WTC11 (cell line): ENCODE measurements at places on chromosomes 3 and 15. TPM values are rescaled to one million over a fixed set of nuclear protein-coding genes. Genes with fewer than 3 reads are reported as not detected.

DNA sequence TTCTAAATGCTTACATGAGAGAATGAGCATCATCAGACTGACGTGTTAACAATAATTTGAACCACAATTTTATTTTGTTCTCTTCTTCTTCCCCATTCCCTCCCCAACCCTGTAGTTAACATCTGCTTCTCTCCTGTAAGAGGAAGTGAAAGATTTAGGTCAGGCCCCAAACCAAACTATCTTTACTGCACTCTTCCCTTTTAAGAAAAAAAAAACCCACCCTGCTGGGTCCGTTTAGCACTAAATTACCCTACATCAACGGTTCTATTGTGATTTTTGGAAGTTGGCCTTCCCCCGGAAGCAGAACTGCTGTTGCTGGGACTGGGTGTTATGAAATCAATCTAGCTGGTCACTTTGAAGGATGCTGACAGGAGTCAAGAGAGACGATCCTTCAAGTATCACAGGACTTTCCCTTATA lies 49.4 kb downstream of the NFKBIZ start:
- no peak for DNase-seq

- DNase-seq = no peak
These were observed 31.9 kb upstream of the ZNF280D start for GRCh38 chr15:56765251-56765650.

GRCh38 chr3:64917914-64918453 lies 230.2 kb upstream of the ADAMTS9 start:
- no peak for DNase-seq

GRCh38 chr3:46861605-46862368 lies 1.5 kb downstream of the MYL3 start:
- peak; percentile 8 for DNase-seq

Gene CHRNB4
- 3.7 to 10.1 TPM (median 4.0 TPM) in 3 replicates for total RNA-seq

Gene NEIL1
- 24.8 to 25.2 TPM (median 24.9 TPM) in 3 replicates for total RNA-seq

- no peak for DNase-seq
These were observed 40.2 kb upstream of the UBE2E2 start for GRCh38 chr3:23162934-23163333.

Gene DZIP3
- 25.3 to 28.7 TPM (median 27.6 TPM) in 3 replicates for total RNA-seq

DNA sequence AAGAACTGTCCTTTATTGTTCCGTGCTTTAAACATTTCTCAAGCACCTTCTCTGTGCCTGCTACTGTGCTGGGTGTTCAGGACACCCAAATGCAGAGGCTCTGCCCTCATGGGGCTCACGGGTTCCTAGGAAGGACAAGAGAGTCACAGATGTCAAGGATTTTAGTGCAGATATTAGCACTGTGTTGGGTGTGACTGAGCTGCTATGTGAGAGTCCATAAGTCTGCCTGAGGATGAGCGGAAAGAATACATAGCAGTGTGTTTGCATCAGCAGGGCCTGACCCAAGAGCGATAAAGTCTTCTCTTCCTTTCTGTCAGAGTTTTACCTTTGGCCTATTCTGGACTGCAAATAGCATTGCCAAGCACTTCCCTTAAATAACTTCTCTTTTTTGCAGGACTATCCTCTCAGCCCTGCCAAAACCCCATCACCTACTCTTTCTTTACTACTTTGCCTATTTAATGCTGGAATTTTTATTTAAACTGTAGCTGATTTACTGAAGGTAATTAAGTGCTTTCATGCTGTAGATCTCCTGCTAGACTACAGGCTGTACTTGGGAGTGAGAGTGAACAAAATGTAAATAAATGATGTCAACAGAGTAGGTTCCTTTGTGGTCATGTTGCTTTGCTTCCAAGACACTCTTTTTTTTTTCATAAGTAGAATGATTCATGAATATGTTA lies 459.4 kb upstream of the TPRG1 start:
- no peak for DNase-seq

GRCh38 chr3:120559242-120560061 lies 36.7 kb upstream of the NDUFB4 start:
- DNase-seq = peak; percentile 27

GRCh38 chr3:27721717-27722564 lies at the start of gene EOMES:
TSS of gene EOMES (minus strand) at chr3:27722323. CDS start at chr3:27722294, 29 bp downstream.
- DNase-seq = peak; percentile 81

Gene ADAMTS17
- 1.8 to 2.8 TPM (median 2.2 TPM) in 3 replicates for total RNA-seq

GRCh38 chr3:10635446-10636076 lies 130.2 kb upstream of the ATP2B2 start:
- no peak for DNase-seq

DNA sequence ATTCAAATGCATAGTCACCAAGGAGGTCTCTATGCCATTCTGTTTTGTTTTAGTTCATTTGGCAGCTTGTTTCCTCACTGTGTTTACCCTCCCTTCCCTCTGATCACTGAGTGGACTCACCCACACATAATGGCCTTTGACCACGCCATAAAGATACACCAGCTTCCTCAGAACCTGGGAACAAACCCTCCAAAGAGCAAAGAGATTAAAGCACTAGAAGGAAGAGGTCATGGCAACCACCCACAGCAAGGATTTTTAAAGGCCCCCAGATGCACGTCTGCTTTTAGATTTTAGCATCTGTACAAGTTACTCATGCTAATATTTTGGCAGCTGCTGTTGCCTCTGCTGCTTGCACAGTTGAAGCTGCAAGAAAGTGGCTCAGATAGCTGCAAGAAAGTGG lies 47.9 kb upstream of the CADPS start:
- DNase-seq = no peak

- DNase-seq = no peak
These were observed 120.5 kb upstream of the SAMMSON start for GRCh38 chr3:69879051-69879450.

DNA sequence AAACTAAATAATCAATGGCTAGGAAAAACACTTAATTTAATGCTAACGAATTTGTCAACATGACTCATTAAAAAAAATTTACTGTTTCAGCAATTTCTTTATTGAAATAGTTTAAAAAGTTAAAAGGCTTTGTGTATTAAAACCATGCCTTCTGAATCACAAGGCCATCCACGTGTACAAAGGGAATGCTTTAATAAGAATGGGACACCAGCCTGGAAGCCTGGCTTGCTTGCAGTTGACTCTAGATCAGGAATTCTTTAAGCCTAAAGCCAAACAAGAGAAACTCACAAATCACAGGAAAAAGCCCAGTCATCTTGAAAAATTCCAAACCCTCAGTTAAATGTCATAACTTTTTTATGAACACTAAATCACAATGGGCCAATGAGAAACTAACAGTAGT lies 137.6 kb downstream of the PEAK1 start:
- no peak for DNase-seq

Gene IL17RE
- 3.0 to 4.2 TPM (median 4.0 TPM) in 3 replicates for total RNA-seq

DNA sequence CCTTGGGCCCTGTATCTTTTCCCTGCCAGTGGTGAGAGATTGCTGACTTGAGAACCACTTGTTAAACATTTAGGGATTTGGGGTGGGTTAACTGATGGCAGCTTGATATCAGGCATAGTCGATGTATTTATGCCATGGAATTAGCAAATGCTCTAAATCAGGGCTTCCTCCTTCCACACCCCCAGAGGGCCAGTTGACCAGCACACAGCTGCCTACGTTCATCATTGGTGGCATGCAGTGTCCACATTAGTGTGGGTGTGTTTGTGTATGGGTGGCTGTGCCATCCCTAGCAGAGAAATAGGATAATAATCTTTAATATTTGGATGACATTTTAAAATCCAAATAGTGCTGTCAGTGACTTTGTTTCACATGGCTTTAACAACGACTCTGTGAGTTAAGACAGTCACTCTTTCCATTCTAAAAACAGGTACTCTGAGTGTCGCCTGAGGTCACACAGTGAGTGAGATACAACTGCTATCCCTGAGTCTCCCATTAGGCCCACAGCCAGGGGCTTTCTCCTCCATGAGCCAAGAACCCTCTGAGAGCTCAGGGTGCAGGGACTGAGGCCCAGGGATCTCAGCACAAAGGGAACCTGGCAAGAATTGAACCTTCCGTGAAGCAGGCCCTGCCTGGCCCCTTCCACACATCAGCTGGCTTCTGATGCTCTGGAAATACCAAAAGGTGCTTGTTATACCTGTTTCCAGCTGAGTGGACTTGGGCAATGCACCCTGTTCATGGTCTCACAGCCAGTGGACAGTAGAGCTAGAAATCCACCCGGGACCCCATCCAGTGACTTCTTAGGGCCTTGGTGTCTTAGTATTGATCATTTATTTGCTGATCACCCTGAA lies 4.3 kb upstream of the LTF start:
- DNase-seq = no peak

Gene COPG1
- 121 to 132 TPM (median 129 TPM) in 3 replicates for total RNA-seq

Gene CKMT1A
- 34.4 to 37.4 TPM (median 36.4 TPM) in 3 replicates for total RNA-seq

GRCh38 chr3:55180936-55181535 lies 253.2 kb upstream of the LRTM1 start:
- peak; percentile 26 for DNase-seq

GRCh38 chr15:74385733-74386132 lies 18.3 kb upstream of the CYP11A1 start:
- DNase-seq = no peak

Gene ATP13A3
- 75.7 to 79.1 TPM (median 78.3 TPM) in 3 replicates for total RNA-seq

DNA sequence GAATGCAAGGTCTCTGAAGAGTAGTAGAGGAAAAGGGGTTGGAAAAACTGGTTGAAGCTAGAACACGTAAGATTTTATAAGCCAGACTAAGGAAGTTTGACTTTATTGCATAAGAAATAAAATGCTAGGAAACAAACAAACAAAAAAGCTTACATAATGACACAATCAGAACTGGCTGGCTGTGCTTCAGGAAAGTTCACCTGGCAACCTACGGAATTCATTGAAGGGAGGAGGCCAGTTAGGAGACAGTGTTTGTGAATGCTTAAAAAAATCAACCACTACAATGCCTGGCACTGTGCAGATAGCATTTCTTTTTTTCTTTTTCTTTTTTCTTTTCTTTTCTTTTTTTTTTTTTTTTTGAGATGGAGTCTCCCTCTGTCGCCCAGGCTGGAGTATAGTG lies 1.9 kb upstream of the ICE2 start:
- no peak for DNase-seq

- no peak for DNase-seq
These were observed 49.7 kb downstream of the KLHL25 start for GRCh38 chr15:85745023-85745422.

- peak; percentile 81 for DNase-seq
These were observed 18.4 kb downstream of the SPATA12 start for GRCh38 chr3:57078635-57079473.

Gene SLC6A20
- total RNA-seq = 0.16 to 0.27 TPM (median 0.26 TPM) in 3 replicates

Gene IL17RB
- total RNA-seq = 5.3 to 6.4 TPM (median 5.6 TPM) in 3 replicates

Gene CCDC39
- 0.44 to 0.98 TPM in 2 of 3 replicates, not detected in the other for total RNA-seq

- no peak for DNase-seq
These were observed 37.5 kb upstream of the C3orf38 start for GRCh38 chr3:88112289-88112688.

DNA sequence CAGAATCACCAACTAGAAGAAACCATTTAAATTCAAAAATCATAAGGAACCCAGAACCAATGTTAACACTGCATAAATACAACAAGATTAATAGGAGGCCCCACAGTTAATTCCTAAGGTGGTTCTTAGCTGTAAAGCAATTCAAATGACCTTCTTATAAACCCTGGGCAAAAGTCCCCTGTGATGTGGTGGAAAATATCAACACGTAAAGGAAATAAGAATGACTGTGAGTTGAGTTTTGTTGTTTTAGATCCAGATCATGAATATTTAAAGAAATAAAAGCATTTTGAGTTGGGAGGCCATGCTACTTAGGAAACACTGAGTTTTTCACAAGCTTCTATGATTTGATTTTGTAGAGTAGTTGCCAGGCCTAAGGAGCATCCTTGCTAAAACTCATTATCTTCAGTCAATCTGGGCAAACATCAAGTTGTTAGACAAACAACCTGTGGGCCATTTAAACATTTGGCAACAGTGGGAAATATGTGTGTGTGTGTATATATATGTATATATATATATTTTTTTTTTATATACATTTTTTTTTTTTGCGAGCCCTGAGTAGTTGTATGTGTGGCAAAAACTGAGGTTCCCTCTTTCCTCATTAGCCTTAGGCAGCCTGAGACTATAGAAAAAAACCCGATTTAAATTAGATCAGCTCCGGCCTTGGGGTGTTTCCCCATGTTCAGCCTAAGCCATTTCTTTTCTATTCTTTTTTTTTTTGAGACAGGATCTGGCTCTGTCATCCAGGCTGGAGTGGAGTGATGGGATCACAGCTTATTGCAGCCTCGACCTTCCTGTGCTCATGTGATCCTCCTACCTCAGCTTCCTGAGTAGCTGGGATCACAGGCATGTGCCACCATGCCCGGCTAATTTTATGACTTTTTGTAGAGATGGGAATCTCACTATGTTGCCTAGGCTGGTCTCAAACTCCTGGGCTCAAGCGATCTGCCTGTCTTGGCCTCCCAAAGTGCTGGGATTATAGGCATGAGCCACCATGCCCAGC lies 8.0 kb upstream of the PXK start:
- no peak for DNase-seq

Gene ZNF501
- total RNA-seq = 8.8 to 9.0 TPM (median 8.8 TPM) in 3 replicates

DNA sequence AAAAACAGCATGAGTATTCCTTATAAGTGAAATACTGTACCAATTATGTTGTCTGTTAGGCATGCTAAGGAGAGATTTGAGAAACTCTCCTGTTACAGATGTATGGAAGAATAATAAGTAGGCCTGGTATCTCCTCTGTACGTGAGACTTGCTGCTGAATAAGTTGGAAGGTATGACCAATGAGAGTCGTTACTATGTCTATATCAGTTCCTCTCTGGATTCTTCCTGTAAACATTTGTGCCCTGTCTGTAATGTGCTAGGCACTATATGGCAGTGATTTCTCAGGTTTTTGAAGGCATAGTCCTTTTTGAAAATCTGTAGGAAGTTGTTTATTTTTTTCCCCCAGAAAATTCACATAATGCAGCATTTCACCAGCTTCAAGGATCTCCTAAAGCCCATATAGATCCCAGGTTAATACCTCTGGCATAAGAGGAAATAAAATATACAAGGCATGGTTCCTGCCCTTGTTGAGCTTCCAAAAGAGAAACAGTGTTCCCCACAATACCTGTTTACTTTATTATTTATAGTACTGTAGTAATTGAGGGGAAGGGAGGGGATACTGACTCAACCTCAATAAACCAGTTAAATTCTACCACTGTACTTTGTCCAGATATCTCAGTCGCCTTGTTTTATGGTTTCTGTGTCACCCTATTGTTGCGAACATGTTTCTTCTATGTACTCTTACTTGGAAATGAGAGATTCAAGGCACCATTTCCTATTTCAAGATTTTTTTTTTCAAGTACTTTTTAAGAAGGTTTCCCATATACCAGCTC lies 28.6 kb downstream of the MAP2K5 start:
- DNase-seq = no peak

Gene PPCDC
- 25.7 to 30.1 TPM (median 27.8 TPM) in 3 replicates for total RNA-seq

Gene NOP10
- total RNA-seq = 220 to 234 TPM (median 227 TPM) in 3 replicates

DNA sequence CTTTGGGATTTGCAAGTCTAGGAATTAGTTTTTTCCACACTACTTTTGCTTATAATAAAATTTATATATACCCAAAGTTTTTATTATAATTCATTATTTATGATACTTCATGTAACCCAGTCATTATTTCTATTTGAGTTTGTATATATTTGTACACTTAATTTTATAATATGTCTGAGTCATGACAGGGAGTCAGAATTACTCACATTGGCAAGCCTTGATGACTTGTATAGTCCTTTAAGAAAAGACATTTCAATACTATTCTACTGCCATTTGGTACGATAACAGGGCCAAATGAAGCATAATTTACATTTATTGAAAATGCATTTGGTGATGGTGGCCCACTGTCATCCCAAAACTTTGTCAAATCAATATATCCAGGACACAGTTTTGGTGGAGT lies 95.9 kb upstream of the UNC13C start:
- DNase-seq = no peak
